ENCODE measurements at places on chromosomes 2 and 18.

DNA sequence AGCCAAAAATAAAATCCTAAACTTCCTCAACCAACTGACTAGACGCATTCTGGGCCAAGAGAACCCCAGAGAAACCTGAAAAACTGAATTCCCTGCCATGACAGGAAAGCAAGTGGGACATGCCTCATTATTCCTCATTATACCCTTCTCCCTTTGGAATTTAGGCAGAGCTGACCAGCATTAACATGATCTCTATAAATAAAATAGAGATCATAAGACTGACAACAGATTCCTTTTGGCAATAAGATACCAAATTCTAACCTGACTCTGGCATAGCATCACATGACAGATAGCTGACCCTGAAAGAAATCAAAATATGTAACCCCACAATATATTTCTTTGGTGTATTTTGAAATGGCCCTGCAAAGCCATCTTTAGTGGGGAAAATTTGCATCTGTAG is 277.8 kb upstream of the SLC14A2 start:
- DNase-seq: no peak

GRCh38 chr18:3305354-3305762 is 43.4 kb downstream of the MYL12B start:
- DNase-seq: no peak

DNA sequence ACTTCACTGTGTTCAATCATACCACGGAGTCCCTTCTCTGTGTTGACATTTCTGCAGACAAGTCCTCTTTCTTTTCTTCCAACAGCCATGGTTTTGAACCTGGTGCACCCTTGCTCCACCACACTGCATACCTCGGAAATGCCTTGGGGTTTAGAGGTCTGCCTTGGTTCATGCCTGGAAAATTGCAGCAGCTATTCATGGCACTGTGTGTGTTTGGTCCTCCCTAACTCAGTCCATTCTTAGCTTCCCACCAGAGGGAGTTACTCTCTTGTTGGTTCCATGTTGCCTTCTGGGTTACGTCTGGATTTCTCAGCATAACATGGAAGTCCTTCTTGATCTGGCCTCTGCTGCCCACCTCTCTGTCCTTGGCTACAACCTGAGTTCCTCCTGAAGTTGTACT is 206.0 kb downstream of the FHOD3 start:
- no peak for DNase-seq

DNA sequence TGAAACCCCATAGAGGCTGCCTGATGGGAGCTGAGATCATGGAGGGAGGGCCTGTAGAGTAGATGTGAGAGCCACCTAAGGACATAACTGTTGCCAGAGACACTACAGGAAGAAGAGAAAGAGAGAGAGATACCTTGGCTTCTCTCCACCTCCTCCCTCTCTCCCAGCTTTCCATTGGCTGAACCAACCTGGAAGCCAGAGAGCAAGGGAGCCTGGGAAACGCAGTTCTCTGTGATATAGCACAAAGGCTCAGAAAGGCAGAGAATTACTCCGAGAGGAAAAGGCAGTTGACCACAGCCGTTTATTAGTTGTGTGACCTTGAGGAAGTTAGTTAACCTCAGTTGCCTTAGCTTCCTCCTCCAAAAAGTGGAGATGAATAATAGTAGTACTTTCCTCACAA is 37.7 kb upstream of the MAT2A start:
- DNase-seq: no peak

GRCh38 chr2:30695749-30696148 is 111.5 kb downstream of the CAPN13 start:
- no peak for DNase-seq

- DNase-seq: no peak
Measured at GRCh38 chr2:207477896-207478295, 51.9 kb upstream of the CREB1 start.

DNA sequence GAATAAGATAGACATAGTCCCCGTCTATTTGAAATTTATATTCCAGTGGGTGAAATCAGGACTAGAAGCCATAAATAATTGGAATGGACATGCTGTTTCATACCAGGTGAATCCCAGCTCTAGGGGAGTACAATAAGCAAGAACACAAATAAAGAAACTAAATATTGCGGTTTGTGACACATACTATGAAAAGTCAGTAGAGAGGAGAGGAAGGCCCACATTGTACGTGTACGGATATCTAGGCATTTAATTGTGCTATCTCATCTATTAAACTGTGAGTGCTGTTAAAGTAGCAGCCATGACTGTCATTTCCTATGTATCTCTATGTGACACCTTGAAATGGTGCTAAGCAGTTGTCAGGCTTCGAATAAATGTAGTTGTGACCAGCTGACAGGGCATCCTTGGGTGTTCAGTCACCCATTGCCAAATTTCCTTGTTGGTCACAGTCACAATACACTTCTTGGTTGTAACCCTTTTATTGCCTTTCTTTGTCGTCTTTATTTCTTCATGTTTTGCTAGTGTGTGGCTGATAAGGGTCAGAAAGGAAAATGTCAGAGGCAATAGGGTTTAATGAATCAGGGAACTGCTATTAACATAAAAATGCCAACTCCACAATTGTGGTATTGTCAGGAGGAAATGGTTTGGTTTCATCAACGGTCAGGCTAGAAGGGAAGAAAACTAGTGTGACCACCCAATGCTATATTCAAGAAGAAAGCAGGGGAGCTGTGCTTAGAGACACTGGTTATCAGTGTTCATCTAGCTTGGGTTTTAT is 31.5 kb downstream of the CPO start:
- no peak for DNase-seq

DNA sequence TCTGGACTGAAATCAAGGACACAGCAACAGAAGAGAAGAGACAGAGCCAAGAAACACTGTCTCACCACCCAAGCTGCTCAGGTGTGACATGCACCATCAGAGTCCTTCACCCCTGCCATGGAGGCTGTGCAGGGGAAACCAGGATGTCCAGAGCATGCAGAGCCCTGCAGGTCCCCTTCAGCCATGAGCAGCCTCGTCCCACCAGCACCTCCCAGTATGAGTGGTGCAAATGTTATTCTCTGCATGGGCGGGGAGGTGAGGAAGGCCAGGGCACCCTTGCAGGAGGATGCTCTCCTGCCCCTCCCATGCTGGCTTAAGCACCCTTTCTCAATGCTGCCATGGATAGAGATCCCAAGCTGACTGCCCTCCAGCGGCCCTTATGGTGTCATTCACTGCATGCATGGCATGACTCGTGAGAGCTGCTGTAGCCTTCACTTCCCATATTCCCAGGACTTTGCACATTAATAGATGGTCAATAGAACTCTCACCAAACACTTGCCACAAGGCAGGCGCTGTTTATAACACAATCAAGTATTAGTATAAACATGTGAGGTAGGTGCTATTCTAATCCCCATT is 171.0 kb downstream of the ANAPC1 start:
- no peak for DNase-seq

- DNase-seq: no peak
Measured at GRCh38 chr2:10273215-10274175, 29.2 kb upstream of the HPCAL1 start.
